Endothelial cell (in vitro differentiated cells): ENCODE measurements at places on chromosomes 2 and 18.

GRCh38 chr2:242056026-242056425 is 186.5 kb downstream of the RTP5 start:
- no peak for DNase-seq

DNA sequence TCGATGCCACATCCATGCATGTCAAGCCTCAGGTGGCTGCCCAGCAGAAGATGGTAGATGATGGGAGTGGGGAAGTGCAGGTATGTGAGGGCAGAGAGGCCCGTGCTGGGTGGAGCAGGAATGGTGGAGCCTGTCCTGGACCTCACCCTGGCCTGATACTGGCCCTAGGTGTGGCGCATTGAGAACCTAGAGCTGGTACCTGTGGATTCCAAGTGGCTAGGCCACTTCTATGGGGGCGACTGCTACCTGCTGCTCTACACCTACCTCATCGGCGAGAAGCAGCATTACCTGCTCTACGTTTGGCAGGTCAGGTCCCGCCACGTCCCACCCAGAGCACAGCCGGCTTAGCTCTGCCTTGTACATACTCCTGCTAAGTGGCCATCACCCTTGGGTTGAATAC is 13.0 kb downstream of the VIL1 start:
- no peak for DNase-seq

DNA sequence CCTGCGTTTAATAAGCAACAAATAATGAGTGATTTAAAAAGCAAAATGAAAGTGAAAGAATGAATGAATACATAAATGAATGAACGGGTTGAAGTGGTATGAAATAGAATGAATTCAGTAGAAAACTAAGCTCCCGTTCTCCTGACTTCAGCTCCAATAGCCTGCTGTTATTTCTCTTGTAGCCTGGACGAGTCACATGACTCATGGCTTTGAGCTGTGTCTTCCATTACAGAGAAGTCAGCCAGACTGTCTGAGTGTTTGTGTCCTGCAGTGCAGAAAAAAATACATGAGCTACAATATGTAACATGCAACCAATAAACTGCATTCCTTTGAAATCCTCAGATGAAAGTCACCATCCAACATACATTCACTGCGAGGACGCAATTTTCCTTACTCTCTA is 21.2 kb downstream of the SCG2 start:
- no peak for DNase-seq

GRCh38 chr2:237072067-237072931 is 13.4 kb upstream of the COPS8 start:
- DNase-seq: peak; percentile 88

DNA sequence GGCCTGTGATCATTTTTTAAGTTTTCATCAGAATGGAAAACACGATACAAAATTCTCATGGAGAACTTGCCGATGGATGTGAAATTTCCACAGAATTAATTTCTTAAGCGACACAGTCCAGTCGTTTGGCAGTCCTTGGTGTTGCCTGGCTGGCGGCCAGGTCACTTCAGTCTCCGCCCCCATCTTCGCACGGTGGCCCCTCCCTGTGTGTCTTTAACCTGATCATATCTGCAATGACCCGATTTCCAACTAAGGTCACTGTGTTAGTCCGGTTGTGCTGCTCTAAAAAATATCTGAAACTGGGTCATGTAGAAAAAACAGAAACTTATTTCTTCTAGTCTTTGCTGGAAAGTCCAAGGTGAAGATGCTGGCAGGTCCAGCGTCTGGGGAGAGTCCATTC is 44.5 kb upstream of the COPS8 start:
- no peak for DNase-seq

GRCh38 chr2:230981704-230982103 is 14.2 kb upstream of the SPATA3 start:
- no peak for DNase-seq

GRCh38 chr2:214035091-214035852 is 375.6 kb upstream of the VWC2L start:
- no peak for DNase-seq

DNA sequence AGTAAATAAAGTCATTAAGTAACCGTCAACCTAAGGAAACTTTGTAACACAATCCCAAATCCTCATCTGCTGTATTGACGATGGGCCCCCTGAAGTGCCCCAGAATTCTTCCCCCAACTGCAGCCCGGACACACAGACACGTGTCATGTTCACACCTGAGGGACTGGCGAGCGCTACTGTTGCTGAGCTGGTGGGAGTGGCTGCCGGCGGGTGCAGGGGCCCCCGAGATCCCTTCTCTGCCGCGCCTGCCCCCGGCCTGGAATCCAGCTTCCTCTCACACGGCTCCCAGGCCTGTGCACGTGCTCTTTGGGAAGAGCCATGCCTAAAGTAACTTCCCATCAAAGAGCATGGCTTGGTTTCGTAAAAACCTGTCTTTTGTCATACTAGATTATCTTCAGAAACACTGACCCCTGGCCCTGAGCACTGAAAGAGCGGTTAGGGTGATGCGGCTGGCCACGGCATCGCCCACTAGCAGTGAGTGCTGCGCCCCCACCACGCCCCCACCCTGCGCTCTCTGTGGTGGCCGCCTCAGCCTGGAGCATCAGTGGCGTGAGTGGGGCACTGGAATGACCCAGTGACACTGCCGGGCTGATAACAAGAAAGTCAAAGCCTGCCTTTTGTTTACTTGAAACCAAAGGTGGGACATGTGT is 56.0 kb downstream of the ADI1 start:
- no peak for DNase-seq

DNA sequence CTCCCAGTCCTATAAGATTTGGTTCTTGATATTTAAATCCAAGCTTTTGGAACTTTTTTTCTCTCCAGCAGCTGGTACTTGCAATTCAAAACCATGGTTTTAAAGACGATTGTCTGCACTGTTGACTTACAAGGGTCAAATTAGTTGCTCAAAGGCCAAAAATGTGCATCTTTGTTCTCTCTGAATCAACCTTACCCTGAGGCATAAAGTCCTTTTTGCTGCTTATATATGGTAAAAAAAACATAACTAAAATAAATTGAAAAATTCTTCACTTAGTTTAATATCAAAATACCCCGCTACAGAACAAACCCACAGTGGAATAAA is 592.7 kb downstream of the XIRP2 start:
- no peak for DNase-seq

- DNase-seq: no peak
These were observed 218.7 kb downstream of the ARHGAP15 start for GRCh38 chr2:143347901-143348414.

DNA sequence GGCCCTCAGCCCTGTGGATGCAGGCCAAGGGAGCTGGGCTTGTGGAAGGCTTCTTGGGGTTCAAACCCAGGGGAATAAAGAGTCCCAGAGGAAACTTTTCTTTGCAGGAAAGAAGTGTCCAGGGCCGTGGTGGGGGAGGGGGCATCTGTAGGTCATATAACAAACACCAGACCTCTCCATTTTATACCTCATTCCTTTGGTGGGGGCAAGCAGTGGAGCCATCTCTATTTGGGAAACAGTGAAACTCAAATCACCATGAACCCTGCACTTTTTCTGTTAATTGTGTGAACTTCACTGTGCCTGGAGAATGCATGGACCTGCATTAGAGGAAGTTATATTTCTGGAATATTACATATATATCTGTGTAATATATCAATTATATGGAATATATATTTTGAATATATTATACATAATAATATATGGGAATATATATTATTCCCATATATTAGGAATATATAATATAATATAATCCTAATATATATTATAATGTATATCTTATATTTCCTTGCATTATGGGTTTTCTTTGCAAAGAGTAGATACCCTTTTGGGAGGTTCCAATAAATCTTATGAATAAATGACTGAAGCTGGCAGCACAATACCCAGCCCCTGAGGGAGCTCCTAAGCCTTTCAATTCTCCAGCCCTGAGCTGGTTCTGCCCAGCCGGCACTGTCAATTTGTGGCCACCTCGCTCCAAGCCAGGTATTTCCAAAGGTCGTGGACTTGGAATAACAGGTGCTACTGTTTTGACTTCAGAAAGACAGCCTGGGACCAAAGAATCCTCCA is 97.7 kb upstream of the PKDCC start:
- DNase-seq: no peak

DNA sequence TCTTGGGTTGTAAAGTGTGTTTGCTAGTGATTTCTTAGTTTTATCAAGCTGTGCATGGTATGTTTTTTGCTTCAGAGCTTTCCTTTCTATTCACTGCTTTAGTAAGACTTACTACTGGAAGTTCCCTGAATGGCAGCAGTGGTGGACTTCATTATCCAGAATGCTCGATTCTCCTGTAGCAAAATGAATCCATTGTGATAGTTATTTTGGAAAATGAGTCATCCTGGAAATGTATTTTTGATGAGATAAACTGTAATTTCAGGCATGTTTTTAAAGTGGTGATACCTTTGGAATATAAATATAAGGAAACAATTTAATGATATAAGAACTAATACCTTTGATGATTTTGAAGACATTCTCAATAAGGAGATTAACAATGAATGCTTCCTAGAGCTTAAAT is 387.1 kb downstream of the PTPRM start:
- no peak for DNase-seq

- DNase-seq: no peak
These were observed 858 bp downstream of the POLR1B start for GRCh38 chr2:112542984-112543661.

DNA sequence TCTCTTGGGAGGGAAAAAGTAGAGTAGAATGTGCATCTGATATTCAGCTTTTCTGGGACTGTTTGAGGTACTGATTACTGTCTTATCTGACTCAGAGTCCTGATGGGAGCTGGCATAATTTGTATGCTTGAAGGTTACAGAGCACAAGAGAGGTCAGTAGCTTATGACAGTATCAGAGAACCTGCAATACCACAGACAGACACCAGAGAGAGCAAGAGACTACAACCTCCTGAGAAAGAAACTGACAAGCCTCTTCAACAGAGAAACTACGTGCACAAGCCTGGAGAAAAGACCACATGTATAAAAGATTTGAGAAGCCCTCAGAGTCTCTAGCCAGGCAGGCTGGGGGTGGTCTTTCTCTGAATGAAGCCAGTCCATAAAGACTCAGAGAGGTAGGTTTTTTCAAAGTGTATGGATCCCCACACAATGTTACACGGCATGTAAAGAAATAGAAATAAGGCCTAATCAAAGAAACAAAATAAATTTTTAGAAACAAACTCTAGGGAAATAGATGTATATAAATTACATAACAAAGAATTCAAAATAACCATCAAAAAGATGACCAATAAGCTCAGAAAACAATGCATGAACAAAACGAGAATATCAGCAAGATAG is 568.3 kb downstream of the LRRTM4 start:
- DNase-seq: peak; percentile 72

DNA sequence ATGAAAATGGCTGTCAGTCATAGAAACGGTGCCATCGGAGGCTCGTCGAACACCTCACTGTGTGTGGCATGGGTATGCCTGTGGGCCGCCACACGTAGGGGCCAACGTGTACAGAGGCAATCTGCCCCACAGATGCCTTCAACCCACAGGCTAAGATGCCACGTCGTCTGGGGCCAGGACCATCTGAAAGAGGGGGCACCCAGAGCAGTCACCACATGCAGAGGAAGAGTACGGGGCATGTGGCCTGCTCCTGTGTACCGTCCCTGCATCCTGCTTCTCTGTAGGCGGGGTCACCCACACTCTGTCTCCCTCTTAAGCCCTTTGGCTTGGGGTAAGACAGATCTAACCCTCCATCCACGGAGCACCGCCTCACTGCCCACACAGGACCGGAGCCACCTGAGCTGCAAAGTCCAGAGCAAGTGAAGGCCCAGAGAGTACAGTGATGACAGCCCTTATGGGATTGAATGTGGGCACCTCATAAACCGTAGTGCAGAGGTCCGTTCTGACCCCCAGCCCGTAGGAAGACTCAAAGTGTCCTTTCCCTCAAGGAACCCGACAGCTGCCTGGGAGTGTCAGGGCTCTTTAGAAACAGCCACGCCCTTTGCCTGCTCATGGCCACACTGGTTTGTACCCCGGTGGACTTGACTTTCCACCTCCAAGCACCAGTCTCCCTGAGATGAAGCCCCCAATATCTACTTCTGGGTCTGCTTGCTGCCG is 66.2 kb downstream of the TWIST2 start:
- DNase-seq: no peak

DNA sequence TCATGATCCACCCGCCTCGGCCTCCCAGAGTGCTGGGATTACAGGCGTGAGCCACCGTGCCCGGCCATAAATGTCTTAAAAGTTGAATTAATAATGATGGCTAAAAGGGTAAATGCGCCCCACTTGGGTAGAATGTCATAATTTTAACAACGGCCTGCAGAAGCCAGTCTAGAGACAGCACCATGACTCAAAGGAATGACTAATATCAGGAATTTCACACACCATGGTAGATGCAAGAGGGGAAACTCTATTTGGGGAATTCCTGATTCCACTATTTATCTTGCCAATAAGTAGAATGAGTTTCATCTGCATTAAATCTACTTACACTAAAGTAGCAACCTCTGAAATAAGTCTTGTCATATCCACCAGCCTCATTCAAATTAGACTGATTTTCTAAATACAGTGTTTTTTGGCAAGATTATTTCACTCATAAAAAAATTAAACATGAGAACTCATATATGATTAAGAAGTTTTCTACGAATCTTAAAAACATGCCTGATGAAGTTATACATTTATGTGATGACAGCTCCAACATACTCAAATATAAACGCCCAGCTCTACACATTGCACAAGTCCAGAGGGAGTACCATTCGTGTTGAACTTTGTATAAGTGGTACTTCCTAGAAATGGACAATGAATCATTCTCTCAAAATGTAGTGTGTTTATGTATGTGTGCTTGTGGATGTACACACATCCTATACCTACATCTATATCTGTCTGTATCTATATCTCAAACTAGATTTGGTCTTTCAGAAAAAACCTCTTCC is 309.7 kb downstream of the IRS1 start:
- no peak for DNase-seq

- no peak for DNase-seq
These were observed 1.8 kb upstream of the SULT6B1 start for GRCh38 chr2:37190290-37190689.

DNA sequence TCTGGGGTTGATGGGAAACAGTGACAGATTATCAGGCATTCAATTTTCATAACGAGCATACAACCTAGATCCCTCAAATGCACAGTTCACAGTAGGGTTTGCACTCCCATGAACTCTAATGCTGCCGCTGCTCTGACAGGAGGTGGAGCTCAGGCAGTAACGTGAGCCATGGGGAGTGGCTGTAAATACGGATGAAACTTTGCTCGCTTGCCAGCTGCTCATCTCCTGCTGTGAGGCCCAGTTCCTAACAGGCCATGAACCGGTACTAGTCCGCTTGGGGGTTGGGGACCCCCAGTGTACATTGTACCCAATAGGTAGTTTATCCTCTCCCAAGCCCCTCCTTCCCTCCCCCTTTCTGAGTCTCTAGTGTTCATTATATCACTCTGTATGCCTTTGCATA is 94.6 kb downstream of the PTH2R start:
- no peak for DNase-seq

DNA sequence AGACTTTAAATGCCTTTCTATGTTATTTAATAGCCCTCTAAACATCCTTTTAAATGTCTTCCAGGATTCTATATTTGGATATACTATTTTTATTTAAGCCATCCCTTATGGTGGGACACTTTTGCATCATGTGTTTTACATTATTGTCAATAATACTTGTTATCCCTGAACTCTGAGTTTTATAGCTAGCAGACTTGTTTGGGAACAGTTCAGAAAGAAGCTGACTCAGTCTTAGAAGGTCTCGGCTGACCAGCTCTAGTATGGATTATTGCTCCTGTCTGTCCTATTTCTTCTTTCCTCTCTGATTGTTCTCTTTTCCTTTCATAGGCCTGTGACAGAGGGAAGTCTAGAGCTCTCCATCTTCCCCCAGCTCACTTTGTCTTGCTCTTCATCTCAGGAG is 77.3 kb upstream of the CXCR4 start:
- no peak for DNase-seq
